ENCODE measurements at places on chromosomes 7 and 10.

- no peak for DNase-seq
These were observed 176.2 kb downstream of the PTPRN2 start for GRCh38 chr7:158411232-158411950.

- no peak for DNase-seq
These were observed 588.5 kb downstream of the TNS3 start for GRCh38 chr7:46993396-46993795.

GRCh38 chr10:37754538-37755323 is 102.7 kb downstream of the ZNF248 start:
- no peak for DNase-seq

DNA sequence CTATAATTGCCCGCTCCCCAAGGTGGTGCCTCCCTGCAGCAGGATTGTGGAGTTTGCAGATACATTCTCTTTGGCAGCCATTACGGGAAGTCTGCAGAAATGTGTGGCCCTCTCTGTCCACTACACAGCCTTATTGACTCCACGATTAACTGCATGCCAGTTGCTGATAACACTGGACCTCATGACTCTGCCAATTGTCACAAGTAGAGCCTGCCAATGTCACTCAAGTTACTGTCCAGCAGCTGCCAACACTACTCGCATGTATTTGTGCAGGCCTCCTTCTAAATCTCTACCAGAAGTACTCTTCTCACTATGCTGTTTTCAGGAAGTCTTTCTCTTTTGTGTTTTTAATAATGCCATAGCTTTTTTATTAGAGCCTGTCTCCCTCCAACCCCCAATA is 128.8 kb downstream of the PPP1R3A start:
- no peak for DNase-seq

DNA sequence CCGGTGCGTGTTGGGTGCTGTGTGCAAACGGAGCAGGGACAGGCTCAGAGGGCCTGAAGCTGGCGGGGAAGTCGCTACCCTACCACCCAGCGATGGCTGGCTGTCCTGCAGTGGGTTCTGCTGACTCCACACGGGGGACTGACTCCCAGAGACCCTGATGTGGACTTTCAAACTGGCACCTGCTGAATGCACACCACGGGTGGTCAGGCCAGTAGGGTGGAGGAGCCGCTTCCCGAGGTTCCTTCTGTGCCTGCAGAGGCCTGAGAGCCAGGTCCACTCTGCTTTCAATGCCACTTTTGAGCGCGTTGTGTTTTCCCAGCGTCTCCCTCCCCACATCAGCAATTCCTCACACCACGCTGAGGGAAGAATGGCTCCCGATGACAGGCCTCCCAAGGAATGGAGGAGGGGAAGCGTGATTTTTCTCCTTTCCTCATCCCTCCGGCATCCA is 135.3 kb downstream of the ADARB2 start:
- DNase-seq: no peak
